ENCODE measurements at places on chromosomes 2 and 18.

DNA sequence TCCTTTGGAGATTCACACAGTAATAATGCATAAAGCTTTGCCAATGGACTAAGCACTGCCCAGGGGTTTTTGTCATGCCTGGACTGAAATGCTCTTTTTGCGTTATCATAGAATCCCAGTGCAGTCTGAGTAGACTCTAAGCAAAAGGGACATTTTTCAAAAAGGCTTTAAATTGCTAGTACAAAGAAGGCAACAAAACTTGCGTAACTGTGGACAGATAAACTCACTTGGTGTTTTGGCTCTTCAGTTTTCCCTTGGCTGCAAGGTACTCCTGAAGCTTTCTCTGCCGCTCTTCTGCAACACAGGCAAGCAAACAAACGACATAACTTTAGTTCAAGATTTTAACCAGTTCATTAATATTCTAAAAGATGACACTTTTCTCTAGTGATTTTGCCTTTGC lies 2.1 kb downstream of the CKAP2L start:
- no peak for DNase-seq

DNA sequence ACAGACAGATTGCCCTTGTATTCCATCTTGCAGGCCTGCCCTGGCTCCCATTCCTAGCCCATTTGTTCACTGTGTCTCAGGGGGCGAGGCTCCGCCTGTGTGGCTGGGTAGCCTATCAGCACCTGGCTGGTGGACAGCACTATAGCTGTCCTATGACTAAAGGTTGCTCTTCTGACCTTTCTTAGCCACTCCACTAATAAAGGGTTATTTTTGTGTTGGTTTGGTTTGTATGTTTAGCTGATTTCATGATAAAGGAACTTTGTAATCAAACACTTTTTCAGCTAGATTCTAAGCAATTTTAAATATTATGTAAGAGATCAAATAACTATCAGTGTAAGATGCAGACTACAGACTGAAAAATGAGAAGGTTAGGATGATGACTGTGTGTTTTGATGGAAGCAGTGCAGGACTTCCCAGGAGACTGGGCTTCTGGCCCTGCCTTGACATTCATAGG lies 72.2 kb downstream of the CRIM1 start:
- DNase-seq, result no peak

GRCh38 chr2:135685361-135685760 lies 56.3 kb upstream of the UBXN4 start:
- no peak for DNase-seq

GRCh38 chr2:1886405-1886992 lies 142.2 kb upstream of the PXDN start:
- no peak for DNase-seq

GRCh38 chr2:72149556-72150156 lies 2.0 kb upstream of the CYP26B1 start:
- DNase-seq, result no peak

- peak; percentile 1 for DNase-seq
Measured at GRCh38 chr2:28394331-28394877, 1.7 kb downstream of the FOSL2 start.

DNA sequence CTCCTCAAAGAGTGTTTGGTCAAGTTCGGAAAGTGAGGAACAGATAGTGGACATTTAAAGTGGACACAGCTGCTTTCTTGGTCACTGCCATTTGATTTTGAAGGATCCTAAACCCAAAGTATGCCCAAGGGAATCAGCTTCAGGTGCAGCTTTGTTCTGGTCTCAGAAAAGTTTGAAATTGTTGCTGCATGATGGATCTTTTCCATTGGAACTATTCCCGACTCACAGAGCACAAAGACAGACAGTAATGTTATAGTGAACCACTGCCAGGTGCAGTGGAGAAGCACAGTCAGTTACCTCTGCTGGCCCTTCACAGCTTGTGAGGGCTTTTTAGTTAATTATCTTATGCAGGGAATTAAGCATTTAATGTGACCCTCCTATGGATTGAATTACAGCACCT lies 301.7 kb downstream of the PHLPP1 start:
- DNase-seq, result no peak

Data from NCI-H2029 (cell line).